ENCODE measurements at places on chromosomes 3 and 15.

DNA sequence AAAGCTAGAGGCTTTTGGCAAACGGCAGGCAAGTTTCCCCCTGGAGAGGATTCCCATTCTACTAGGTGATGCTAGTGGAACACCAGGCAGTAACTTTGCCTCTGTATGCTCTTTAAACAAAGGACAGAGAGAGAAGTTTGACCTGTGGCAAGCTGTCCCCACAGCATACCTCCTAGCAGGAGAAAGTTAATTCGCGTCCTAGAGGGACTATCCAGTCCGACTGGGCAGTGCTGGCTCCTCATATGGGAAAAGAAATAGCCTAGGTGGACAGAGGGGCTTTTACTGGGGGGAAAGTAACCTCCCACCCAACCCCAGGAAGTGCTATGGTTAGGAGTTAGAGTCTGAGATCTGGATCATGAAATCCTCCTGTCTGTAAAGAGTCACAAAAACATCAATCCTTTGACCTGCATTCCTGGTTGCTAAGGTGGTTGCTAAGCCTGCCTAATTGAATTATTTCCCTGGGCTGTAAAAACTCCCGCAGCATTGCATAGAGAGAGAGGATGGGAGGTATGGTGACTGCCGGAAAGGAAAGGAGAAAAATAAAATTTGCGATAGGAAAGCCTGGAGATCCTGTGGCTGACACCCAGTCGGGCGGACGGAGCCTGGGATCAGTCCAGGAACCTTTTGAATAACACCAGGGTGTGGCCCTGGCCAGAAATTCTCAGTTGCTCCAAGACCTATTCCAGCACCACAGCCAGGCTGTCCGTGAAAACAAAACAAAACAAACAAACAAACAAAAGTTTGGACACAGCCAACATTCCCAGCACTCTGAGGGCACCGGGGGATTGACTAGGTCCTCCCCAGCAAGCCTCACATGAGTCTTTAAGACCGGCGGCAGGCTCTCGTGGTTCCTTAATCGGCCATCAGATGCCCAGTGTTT lies 67.7 kb upstream of the ATP11B start:
- no peak for DNase-seq

DNA sequence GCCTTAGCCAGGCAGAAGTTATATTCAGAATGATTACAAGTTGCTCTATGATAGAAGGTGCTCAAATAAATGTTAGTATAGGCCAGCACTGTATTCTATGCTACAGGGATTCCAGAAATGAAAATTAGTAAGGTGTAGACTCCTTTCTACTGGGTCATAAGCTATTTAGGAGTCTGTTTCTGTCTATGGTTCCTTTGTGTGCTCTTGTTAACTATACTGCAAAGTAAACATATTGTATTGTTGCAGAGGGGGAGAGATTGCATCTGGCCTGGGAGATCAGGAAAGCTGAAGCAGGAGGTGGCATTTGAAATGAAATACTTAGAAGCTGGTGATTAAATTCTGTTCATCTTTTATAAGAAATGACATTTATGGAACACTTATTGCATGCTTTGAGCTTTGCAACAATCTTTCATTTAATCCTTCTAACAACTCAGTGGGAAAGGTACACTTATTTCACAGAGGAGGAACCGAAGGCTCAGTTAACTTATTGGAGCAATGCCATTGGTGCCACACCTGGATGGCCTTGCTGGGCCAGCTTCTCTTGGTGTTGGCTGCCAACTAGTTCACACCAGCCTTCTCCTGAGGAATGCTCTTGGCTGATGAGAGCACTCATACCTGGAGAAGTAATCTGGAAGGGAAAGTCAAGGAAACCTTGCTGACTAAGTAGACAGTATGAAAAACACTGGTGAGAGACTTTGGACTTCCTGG lies 39.1 kb downstream of the ABHD5 start:
- DNase-seq, result no peak

GRCh38 chr15:94503293-94503692 lies 271.9 kb downstream of the MCTP2 start:
- no peak for DNase-seq

DNA sequence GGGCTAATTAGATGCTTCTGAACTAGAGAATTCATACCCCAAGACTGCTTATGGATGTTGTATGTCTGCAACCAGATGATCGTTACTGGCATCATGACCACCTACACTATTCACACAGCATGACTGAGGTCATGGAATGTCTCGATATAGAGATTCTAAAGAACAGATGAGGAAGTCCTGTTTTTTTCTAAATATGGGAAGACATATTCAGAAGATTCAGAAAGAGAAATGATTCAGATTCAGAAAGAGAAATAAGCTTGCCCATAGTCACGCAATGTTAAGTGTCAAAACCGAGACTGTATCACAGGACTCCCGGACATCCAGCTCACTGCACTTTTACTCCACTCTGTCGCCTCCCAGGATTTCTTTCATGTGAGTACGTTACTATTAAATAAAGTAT lies 136.2 kb downstream of the TPRG1 start:
- DNase-seq, result no peak

GRCh38 chr15:89116404-89116803 lies 28.1 kb downstream of the ABHD2 start:
- DNase-seq, result peak; percentile 94

DNA sequence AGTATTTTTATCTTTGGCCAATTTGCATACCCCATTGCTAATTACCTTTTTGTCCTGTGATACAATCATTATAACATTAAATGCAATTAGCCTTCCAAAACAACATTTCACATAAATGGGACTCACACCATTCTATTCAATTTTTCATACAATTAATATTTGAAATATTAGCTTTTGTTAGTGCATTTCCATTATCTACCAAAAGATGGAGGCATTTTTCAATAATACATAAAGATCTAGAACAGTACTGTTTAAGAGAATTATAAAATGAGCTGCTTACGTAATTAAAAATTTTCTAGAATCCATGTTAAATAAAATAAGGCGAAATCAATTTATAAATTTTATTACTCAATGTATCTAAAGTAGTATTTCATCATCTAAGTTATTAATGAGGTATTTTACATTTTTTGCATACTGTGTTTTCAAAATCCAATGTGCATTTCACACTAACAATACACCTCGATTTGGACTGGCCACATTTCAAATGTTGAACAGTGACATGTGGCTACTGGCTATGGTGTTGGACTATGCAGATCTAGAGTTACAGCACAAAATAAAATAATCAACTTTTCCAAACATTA lies 74.3 kb downstream of the TJP1 start:
- peak; percentile 56 for DNase-seq

DNA sequence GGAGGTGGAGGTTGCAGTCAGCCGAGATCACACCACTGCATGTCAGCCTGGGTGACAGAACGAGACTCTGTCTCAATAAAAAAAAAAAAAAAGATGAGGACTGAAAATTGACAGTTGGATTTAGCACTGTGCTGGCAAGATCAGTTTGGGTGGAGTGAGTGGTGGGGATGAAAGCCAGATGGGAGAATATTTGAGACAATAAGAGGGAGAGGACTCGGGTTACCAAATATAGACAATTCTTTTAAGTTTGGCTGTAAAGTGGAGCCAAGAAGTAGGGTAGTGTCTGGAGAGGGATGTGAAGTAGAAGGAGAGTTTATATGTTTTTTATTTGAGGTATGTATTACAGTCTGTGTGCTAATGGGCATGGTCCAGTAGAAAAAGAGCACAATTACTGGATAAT lies 20.4 kb downstream of the TMOD3 start:
- DNase-seq, result no peak

- DNase-seq, result no peak
Measured at GRCh38 chr15:82110144-82110543, 64.3 kb upstream of the MEX3B start.

DNA sequence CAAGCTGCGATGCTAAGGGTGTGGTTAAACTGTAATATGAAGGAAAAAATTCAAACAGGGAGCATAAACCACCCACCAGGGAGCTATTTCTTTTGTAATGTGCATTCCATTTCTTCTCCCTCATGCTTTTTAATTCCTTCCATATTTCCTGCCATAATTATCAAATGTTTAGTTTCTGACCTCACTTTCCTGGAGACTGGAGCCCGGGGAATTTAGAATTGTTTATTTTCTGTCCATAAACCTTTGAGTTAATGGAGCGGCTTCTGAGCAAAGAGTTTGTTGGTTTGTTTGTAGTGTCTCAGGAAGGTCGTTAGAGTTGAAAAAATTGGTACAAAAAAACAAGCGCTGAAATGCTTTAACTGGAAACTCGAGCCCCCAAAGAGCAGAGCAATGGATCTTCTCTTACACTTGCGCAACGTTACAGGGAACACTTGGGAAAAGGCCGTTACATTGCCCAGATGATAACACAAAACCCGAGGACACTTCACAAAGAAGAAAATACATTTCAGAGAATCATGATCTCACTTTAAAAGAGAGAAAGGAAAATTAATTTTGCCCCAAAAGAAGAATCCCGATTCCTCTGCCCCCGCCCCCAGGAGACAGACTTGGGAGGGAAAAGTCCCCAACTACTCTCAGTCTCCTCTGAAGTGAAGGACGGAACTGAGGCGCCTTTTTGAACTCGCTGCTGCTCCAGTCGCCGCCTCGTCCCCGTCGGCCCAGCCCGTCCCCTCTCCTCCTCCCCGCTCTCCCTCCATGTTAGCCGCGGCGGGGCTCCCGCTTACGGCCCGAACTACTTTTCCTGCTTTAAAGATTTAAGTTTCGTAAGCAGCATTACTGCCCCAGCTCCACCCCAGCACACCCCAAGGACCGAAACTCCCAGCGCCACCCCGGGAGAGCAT lies 842 bp downstream of the FSTL1 start:
- DNase-seq, result no peak

- no peak for DNase-seq
Measured at GRCh38 chr3:197564097-197564843, 8.5 kb upstream of the BDH1 start.

DNA sequence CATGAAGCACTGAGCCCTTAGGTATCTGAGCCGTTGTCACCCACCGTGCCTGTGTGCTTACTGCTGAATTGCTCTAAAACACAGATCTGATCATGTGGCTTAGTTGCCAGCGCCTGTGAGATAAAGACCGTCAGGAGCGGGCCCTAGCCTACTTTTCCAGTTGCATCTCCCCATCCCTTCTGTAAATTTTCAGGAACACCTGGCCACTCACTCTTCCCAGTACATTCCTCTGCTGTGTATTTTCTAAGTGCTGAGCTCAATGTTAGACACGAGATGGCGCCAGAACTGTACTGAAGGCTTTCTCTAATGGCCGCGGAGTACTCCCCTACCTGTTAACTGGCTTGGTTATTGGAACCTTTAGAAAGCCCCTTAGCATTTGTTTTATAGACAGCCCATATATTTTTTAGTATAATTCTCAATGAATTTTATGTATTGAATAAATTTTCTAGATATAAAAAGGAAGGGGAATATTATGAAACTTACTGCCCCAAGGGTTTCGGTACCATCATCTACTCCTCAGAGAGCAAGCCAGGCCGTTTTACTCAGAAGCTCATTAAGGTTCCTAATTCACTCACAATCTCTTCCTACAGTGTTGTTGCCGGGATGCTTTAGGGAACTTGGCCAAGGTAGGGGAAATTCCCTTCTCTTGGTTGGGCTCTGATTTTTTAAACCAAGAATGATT lies 16.7 kb upstream of the WNT7A start:
- DNase-seq, result peak; percentile 75

- no peak for DNase-seq
Measured at GRCh38 chr15:84929795-84930603, 45.5 kb downstream of the SLC28A1 start.

DNA sequence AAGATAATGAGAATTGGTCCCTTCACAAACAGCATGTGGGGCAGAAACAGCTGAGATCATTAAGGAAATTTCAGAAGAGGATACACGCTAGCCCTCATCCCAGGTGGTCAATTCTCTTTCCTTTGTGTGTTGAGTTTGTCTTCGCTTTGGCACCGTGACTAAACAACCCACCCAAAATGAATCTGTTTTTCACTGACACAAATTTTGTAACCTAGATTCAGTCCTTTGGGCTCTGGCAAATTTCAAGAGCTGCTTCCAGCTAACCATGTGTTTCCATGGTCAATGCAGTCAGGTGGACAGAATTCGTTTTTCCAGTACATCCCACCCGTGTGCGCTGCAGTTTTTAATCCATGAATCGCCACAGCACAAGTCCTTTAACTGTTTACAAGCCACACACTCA lies 435.4 kb downstream of the WDR72 start:
- peak; percentile 4 for DNase-seq

GRCh38 chr15:59177317-59177660 lies 29.4 kb upstream of the LDHAL6B start:
- DNase-seq, result no peak

- no peak for DNase-seq
Measured at GRCh38 chr15:36585774-36586173, 6.3 kb downstream of the CDIN1 start.

GRCh38 chr15:45395943-45396342 lies 17.6 kb upstream of the GATM start:
- no peak for DNase-seq

GRCh38 chr15:65887565-65887964 lies 18.3 kb downstream of the RAB11A start:
- no peak for DNase-seq

DNA sequence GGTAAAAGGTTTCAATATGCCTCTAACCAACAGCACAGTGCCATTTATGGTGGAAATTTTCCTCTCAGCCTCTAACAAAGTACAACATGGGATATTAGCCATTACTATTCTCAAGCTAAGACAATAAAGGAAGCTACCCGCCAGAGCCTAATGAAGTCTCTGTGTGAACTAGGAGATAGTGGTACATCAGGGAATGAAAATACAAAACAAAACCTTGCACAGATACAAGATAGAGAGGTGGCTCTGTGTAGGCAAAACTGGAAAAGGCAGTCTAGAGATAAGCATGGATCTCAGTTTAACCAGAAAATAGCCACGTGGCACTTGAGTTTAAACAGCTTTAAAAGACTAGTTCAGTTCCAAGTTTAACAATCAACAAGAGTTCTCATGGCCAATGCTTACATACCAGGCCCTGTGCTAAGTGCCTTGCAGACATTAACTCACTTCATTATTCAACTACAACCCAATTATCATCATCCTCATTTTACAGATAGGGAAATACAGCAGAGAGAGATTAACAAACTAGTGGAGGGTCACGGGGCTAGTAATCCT lies 279.3 kb downstream of the IGSF11 start:
- no peak for DNase-seq

GRCh38 chr3:11835028-11835639 lies 11.6 kb downstream of the TAMM41 start:
- DNase-seq, result no peak

Data from NCI-H1417 (cell line).